Pancreas (tissue), 10 donors: ENCODE measurements at places on chromosomes 13 and 19. TPM values are rescaled to one million over a fixed set of nuclear protein-coding genes. Genes with fewer than 3 reads are reported as not detected.

KRTDAP gene
- not detected for total RNA-seq

ZNF792 gene
- total RNA-seq: 2.5 TPM

MISP3 gene
- total RNA-seq: 6.4 TPM

ATP8B3 gene
- 0.75 TPM for total RNA-seq

PSG3 gene
- not detected for total RNA-seq

ZNF667 gene
- total RNA-seq: 0.79 TPM
